ENCODE measurements at places on chromosomes 1 and 21.
A peak's percentile ranks its signal among the peaks of the same experiment; 100 is the strongest.

DNA sequence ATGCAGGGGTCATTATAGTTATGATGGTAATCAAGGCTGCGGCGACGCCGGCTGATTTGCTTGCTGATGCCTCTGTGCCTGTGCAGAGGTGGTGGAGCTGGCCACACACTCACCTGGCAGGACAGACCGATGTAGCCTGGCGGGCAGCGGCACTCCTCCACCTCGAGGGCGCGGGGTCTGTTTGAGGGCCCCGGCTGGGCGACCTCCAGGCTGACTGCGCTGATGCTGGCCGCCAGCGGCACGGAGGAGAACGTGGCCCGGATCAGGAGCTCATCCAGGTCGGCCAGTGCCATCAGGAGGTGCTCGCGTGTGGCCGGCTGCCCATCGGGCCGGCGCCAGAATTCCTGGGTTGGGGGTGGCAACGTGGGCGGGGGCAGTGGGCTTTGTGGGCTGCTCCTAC, 52.7 kb downstream of the LDLRAD2 start:
- no peak for DNase-seq

GRCh38 chr1:81374481-81374880, 426.3 kb upstream of the ADGRL2 start:
- DNase-seq, result no peak

DNA sequence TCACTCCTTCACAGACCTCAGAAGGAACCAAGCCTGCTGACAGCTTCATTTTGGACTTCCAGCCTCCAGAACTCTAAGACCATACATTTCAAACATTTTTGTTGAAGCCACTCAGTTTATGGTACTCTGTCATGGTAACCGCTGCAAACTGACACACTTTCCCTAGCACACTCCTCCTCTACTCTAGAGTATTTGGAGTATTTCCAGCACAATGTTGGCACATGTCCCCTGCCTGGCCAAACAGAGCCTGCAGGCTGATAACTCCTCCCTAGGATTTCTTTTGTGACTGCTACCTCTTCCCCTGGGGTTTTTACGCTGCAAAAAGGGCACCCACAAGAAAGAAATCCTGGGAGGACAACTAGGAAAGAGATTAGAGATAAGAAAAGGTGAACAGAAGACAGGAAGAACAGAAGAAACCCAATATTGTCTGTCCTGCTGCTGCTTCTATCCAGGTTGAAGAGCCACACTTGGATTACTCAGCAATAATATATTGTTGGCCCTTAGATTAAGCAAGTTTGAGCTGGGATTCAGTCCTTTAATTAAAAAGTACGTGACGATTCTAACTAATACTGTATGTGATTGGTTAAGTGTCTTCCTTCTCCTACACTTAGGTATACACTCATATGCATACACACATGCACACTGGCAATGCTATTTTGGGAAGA, 844.1 kb downstream of the LTN1 start:
- no peak for DNase-seq

DNA sequence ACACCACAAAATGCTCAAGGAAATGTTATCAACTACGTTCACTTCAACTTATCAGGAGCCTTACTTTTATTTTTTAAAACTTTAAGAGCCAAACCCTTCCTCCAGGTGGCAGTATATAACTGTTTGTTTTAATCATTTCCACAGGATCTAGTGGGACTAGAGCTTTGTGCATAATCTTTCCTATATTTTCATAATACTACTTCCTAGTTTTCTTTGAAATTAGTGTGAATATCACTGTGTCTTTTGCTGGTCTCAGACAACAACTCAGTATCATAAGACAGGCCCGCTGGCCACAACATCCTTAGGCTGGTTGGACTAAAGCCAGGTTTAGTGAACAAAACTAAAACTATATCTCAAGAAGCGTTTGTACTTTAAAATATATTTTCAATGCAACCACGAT, 145.5 kb downstream of the TIAM1 start:
- DNase-seq, result no peak

- no peak for DNase-seq
These were observed 22.6 kb downstream of the HIPK1 start for GRCh38 chr1:113951719-113952118.

DNA sequence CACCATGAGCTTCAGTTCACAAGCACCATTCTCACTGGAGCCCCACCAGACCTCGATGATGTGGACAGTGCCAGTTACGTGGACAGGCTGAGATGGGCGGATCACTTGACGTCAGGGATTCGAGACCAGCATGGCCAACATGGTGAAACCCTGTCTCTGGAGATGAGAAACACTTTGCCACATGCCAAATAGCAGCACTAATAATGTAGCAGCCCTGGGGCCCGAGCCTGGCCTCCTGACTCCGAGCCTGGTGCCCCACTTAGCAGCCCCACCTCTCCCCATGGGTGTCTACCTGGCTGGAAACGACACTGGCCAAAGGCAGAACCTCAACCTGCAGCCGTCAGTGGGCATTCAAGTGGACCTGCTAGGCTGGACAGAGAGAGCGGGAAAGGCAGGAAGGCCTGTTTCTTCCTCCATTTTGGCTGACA, 129.1 kb downstream of the TOMM20 start:
- no peak for DNase-seq

GRCh38 chr21:44548922-44549321, 2.4 kb downstream of the KRTAP10-2 start:
- no peak for DNase-seq

DNA sequence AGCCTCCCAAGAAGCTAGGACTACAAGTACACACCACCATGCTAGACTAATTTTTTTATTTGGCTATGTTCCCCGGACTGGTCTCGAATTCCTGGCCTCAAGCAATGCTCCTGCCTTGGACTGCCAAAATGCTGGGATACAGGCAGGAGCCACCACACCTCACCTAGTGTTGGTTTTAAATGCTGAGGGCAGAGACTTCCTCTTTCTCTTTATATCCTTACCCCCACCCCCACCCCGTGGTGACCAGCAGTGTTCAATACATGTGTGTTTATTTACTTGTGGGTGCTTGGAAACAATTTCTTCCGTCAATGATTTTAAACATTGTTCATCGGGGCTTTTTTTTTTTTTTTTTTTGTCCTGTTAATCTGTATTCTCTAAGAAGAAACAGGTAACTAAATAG, 158.9 kb downstream of the ZBTB18 start:
- DNase-seq, result no peak

- no peak for DNase-seq
These were observed 34.6 kb upstream of the PDE4B start for GRCh38 chr1:65758128-65758527.

GRCh38 chr1:67793562-67793961, 39.7 kb downstream of the GNG12 start:
- no peak for DNase-seq

DNA sequence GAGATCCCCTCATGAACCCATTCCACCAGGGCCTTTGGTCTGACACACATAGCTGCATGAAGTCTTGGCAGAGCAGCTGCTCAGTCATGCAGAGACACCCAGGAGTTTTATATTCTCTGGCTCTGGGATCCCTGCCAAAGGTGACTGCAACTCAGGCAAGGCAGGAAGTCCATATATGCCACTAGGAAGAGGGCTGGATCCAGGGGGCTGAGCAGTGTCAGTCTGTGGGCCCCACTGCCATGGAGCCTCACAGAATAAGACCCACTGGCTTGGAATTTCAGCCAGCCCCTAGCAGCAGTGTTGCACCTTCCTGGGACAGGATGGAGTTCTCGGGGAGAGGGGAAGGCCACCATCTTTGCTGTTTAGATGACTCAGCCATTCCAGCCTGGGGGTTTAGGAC, 199.7 kb downstream of the TBX15 start:
- no peak for DNase-seq

DNA sequence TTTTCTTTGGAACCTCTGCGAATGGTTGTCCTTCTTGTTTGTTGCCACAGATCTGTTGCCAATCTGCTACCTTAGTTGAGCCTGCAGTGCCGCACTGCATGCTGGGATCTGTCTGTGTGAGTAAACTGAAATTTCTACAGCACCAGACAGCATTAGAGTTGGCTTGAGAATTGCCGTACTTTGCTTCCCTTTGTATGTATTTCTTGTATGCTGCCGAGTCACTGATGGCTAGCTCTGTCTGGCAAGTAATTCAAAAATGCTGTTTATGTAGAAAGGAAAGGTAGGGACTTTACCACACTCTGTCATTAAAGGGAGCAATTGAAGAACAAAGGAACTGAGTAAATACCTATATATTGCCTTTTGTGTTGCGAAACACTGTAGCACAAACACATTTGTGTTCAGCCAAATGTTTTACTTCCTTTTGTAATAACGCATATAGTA, 857.4 kb downstream of the USP25 start:
- DNase-seq, result no peak

GRCh38 chr21:29875036-29875716, 64.6 kb downstream of the GRIK1 start:
- DNase-seq, result no peak

GRCh38 chr21:42010507-42011495, 641 bp upstream of the ZBTB21 start:
- peak; percentile 12 for DNase-seq

DNA sequence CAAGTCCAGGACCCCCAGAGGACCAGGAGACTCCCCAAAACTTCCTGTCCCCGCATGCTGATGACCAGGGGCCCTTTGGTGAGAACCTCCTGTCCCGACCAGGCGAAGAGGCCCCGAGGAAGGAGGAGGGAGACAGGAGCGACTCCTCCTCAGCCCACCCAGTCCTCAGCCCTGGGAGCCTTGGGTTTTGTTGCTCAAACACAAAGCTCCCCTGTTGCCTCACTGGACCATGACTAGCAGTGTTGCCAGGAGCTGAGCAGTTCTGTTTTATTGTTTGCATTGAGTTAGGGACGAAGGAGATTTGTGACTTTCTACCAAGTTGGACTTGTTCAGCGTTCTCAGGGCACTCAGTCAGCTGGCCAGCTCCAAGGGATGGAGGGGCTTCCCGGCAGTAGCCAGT, 10.0 kb downstream of the UMODL1 start:
- no peak for DNase-seq

GRCh38 chr1:116426401-116426800, 53.4 kb downstream of the ATP1A1 start:
- DNase-seq, result no peak

GRCh38 chr1:169899519-169900217, 6.0 kb upstream of the SCYL3 start:
- no peak for DNase-seq

DNA sequence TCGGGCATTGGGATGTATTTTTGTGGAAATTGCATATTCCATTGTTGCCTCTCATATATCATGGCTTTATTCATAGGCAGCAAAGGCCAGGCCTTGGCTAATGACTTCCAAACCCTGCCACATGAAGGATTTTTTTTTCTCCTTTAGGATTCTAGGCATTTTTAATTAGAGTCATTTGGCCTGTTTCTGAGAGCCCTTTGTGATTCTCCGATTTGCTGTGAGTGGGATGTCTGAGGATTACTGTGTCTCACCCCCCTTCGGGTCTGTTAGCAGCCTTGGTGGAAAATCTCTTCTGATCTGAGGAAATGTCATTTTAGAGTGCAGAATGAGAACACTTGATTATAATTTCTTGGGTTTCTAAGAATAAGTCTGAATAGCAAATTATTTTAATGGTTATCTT, 253.5 kb downstream of the NTNG1 start:
- DNase-seq, result no peak

- no peak for DNase-seq
These were observed 189.7 kb downstream of the TOMM20 start for GRCh38 chr1:234938924-234939323.

GRCh38 chr1:164725401-164725800, 166.4 kb downstream of the PBX1 start:
- no peak for DNase-seq

DNA sequence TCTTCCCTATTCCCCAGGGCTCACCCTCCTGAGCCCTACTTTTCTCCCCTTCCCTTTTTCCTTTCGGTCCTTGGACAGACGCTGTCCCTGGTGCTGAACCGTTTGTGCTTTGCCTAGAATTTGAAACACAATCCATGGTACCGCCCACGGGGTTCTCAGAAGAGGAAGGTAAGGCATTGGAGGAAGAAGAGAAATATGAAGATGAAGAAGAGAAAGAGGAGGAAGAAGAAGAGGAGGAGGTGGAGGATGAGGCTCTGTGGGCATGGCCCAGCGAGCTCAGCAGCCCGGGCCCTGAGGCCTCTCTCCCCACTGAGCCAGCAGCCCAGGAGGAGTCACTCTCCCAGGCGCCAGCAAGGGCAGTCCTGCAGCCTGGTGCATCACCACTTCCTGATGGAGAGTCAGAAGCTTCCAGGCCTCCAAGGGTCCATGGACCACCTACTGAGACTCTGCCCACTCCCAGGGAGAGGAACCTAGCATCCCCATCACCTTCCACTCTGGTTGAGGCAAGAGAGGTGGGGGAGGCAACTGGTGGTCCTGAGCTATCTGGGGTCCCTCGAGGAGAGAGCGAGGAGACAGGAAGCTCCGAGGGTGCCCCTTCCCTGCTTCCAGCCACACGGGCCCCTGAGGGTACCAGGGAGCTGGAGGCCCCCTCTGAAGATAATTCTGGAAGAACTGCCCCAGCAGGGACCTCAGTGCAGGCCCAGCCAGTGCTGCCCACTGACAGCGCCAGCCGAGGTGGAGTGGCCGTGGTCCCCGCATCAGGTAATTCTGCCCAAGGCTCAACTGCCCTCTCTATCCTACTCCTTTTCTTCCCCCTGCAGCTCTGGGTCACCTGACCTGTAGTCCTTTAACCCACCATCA, 10.4 kb downstream of the BCAN start:
- DNase-seq, result no peak

DNA sequence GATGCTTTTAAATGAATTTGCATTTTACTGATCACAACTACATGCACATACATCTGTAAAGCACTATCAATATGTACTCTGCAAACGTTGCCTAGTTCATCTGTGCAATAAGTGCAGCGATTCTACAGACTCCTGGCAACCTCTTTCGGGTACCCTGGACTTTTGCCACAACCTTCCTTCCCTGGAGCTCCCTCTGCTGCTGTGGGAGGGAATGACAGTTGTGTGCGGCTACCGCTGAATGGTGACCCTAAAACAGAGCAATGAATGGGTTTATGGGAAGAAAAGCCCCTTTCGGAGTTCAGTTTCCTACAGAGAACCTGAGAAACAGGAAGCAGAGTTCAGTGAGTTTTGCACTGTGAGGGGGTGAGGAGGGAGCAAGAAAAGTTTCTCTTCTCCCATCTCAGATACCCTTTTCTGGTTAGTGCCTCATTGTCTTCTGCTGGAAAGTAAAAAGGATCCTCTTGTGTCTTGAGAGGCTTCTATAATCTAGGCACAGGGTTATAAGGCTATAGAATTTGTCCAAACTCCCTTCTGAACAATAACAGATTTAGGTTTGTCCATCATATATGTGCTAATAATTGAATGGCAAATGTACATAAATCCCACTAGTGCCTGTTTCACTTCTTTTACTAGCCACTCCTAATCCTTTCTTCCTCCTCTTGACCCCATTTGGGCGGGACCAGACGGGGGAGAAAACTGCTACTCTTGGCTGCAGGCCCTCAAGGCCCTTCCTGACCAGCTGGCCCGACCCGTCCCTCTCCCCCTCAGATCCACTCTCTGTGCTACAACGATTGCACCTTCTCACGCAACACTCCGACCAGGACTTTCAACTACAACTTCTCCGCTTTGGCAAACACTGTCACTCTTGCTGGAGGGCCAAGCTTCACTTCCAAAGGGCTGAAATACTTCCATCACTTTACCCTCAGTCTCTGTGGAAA, 19.8 kb upstream of the SARS1 start:
- DNase-seq, result peak; percentile 36

DNA sequence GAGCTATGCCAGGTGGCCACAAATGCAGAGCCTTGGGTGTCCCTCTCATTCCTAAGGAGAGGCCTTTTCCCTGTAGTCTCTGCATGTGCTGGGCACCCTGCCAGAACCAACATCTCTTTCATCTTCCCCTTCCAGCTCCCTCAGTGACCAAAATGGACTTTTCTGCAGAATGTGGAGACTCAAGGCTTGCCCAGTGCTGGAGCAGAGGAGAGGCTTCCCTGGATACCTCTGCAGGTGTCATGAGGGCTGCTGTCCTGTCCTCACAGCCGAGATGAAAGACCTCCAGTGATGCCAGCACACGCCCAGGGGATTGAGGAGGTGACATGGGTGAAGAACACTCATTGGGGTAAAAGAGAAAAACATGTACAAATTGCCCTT, 347.0 kb upstream of the AJAP1 start:
- no peak for DNase-seq
